ENCODE measurements at places on chromosomes 16 and 17.

DNA sequence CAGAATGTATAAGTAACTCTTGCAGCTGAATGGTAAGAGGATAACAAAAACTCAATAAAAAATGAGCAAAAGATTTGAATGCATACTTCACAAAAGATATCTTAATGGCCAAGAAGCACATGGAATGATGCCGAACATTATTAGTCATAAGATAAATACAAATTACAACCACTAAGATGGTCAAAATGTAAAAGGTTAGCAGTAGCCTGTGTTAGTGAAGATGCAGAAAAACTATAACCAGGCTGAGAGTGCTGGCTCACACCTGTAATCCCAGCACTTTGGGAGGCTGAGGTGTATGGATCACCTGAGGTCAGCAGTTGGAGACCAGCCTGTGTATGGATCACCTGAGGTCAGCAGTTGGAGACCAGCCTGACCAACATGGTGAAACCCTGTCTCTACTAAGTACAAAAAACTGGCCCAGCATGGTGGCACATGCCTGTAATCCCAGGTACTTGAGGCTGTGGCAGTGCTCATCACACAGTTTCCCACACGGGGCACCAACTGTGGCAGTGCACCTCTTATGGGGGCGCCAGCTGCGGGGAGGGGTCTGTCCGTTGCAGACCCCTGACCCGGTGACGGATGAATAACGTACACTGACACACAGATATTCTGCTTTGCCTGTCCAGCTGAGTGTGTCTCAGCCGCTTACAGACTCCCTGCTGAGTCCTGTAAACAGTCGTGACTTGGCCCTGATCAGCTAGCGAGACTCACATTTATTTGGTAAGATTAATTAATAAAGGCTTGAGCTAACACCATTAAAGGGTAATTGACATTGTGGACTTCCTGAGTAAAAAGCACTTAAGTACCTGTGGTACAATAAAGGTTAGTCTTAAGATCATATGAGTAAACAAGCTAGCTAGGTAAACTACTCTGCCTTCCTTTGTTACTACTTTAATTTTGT is 45.7 kb upstream of the FAM20A start:
- no peak for DNase-seq

- DNase-seq: no peak
Observed at GRCh38 chr16:48105976-48106375, 49.8 kb downstream of the ABCC12 start.

DNA sequence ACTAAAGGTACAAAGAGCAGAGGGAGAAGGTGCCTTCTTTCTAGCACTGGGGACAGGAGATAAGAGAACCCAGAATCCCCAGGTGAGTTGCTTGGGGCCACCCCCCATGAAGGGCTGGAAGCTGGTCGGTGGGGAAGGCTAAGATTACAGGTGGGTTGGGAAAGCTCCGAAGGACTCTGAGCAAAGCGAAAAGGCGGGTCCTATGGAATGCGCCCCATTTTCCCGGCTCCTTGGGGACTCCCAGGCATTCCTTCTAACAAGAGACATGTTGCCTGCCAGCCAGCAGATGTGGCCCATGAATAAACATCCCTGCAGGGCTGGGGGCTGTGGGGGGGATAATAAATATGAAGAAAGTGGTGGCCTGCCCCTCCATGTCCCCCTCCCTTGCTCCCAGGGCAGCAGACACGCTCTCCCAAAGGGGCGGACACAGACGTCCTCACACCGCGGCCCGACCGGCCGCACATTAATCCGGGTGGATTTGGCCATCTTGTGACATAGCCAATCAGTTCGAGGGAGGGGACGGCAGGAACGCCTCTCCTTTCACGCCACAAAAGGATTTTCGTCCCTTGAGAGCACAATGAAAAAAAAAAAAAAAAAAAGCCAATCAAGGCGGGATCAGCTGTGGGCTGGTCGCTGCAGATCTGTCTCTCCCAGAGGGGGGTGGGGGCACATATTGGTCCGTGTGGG is 98.5 kb downstream of the SOX9 start:
- no peak for DNase-seq

DNA sequence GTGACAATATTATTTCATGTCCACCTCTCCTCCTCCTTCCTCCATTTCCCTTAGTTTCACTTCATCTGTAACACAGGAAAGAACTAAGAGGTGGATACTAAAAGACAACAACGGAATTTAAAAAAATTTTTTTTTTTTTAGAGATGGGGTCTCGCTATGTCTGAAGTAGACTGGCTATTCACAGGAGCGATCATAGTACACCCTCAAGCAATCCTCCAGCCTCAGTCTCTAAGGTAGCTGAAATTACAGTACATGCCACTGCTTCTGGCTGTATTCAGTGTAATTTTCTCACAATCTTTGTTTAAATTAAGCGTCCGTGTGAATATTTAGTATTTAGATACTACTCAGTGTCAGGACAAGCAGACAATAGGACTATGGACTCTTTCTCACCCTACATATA is 35.6 kb downstream of the FBXL20 start:
- DNase-seq: no peak

- DNase-seq: peak; percentile 75
Observed at GRCh38 chr17:45291171-45291805, 25.5 kb downstream of the MAP3K14 start.

GRCh38 chr17:81683208-81683583 is 401 bp downstream of the ARL16 start:
- no peak for DNase-seq

GRCh38 chr17:77363821-77364361 is 223.1 kb downstream of the SEC14L1 start:
- DNase-seq: no peak

DNA sequence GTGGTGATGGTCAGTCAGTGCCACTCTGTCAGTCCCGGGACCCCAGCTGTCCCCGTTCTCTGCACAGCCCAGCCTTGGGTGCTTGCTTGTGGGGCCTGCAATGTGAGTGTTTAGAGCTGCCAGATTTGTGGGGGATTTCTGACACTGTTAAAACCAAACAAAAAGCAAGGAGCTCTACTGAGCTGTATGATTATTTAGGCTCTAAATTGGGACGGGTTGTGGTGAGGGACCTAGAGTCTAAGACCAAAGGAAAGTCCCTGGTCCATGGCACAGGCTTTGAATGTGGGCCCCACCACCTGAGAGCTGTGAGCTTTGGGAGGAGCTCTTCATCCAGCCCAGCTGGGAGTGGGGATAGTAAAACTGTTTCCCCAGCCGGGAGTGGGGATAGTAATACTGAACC is 63.3 kb downstream of the KSR1 start:
- DNase-seq: no peak

GRCh38 chr16:65658349-65658748 is 536.5 kb upstream of the CDH11 start:
- DNase-seq: peak; percentile 7

GRCh38 chr16:23544436-23544835 is 12.7 kb downstream of the EARS2 start:
- no peak for DNase-seq

- no peak for DNase-seq
Observed at GRCh38 chr16:50509521-50510341, 38.5 kb upstream of the NKD1 start.

GRCh38 chr17:48470388-48471034 is 40.5 kb upstream of the SKAP1 start:
- DNase-seq: no peak

DNA sequence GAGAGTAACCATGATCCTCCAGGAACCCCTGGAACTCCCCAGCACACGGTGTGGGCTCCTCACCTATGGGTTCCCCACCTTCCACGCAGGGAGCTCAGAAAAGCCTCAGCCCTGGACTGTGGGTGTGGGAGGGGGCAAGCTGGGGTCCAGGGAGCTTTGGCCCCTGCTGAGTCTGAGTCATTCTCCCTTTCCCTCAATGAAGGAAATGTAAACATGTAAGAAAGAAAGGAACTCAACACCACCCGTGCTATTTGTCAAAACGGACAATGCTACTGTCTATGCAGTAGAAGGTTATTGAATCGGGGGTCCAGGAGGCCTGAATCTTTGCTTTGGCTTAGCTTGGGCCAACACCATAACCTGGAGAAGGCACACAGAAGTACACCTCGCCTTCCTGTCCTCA is 222.8 kb downstream of the PMP22 start:
- no peak for DNase-seq

DNA sequence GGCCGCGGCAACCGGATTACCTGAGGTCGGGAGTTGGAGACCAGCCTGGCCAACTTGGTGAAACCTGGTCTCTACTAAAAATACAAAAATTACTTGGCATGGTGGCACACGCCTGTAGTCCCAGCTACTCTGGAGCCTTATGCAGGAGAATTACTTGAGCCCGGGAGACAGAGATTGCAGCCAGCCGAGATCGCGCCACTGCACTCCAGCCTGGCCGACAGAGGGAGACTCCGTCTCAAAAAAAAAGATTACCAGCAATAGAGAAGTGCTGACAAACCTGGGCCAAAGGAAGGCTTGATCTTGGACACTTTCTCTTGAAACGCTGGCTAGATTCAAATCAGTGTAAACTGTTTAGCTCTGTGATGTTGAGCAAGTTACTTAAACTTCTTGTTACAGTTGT is 4.3 kb downstream of the MT1H start:
- DNase-seq: no peak

DNA sequence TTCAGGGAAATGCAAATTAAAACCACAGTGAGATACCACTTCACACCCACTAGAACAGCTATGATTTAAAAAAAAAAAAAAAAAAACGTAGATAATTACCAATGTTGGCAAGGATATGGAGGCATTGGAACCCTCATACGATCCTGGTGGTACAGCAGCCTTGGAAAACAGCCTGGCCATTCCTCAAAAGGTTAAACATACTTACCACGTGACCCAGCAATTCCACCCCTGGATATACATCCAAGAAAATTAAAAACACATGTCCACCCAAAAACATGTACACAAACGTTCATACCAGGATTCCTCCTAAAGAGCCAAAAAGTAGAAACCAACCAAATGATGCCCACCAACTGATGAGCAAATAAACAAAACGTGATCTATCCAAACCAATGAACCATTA is 68.1 kb downstream of the GAS7 start:
- no peak for DNase-seq

DNA sequence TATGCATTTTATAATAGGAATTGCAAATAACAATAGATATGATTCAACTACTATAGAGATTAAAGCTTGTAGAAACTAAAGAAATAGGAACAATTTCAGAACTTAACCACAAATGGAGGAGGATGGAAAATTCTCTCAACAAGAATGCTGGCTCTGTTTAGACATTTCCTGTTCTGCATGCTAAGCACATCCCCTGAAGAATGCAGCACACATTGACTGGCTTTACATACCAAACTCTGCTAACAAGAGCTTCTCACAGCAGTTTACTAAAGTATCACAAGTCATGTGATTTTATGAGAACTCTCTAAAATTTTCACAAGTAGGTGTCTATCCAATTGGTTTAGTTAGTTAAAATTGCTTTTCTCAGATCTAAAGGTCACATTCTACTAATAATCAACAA is 85.2 kb downstream of the SPAG9 start:
- peak; percentile 98 for DNase-seq

DNA sequence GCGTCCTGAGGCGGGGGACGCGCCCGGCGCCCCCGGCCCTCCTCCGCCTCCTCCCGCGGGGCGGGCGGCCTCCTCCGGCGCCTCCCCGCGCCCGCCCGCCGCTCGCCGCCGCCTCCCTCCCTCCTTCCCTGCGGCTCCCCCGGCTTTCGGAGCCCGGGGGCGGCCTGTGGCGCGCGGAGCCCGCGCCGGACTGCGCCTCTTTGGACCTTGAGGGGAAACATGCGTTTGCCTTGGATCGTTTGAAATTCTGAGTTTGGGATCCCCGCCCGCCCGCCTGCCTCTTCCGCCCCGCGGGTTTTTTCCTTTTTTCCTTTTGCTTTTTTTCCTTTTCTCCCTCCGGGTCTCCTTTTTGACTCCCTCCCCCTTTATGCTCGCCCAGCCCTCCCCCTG is 390 bp downstream of the ZNRF1 start:
- no peak for DNase-seq

DNA sequence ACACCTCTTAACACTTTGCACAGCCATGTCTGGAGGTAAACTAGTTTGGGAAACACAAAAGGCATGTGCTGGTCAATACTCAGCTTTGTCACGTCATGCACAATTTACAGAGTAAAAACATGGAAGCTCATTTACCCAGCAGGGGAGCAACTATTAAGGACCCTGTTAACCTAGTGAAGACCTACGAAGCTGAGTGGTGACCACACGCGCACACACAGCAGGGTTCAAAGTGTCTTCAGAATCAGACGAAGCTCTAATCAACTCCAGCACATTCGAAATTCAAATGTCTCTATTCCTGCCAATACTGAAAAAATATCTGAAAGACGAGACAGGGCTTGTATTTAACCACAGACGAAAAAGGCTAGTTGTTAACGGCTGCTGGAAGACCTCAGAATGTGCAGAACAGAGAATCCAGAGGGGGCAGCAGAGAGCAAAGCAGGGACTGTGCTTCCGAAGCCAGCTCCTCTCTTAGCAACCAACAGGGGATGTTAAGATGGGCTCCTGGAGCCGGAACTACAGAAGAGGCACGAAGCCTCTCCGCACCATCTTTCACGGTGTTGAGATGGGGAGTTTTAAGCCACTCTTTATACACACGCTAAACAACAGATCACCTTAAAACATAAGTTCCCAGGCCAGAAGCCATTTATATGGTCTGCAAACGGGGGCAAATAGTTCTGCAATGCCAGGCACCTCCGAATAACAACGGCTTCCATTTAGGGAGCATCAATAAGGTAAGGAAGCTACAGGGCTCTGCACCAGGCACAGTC is 45.7 kb downstream of the CMTM4 start:
- peak; percentile 92 for DNase-seq

DNA sequence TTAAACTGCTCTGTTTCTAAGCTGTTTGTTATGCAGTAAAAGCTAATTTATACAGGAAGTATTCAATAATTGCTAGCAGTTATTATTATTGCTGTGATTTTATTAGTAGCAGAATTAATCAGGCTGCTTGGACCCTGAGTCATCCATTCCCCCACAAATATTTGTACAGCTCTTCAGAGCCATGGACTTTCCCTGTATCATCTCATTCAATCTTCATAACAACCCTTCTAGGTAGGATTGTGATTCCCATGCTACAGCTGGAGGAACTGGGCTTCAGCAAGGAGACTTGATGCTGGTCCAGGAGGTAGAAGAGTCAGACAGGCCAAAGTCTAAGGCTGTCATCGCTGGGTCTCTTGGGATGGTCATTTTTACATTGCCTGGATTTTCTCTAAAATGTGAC is 208.3 kb downstream of the C16orf95 start:
- DNase-seq: no peak

DNA sequence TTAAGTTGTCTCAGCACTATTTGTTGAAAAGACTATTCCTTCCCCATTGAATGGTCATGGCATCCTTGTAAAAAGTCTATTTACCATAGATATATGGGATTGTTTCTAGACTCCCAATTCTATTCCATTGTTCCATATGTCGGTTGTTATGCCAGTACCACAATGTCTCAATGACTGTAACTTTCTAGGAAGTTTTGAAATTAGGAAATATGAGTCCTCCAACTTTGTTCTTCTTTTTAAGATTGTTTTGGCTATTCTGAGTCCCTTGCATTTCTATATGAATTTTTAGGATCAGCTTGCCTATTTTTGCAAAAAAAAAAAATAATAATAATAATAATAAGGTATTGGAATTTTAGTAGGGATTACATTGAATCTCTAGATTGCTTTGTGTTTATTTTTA is 43.0 kb upstream of the ABCA3 start:
- no peak for DNase-seq

GRCh38 chr17:4476017-4476416 is 22.7 kb upstream of the SPNS2 start:
- no peak for DNase-seq

- DNase-seq: peak; percentile 86
Observed at GRCh38 chr17:1197379-1197778, 17.6 kb upstream of the ABR start.
